ENCODE measurements at places on chromosomes 6 and 20. TPM values are rescaled to one million over a fixed set of nuclear protein-coding genes. Genes with fewer than 3 reads are reported as not detected.

DNA sequence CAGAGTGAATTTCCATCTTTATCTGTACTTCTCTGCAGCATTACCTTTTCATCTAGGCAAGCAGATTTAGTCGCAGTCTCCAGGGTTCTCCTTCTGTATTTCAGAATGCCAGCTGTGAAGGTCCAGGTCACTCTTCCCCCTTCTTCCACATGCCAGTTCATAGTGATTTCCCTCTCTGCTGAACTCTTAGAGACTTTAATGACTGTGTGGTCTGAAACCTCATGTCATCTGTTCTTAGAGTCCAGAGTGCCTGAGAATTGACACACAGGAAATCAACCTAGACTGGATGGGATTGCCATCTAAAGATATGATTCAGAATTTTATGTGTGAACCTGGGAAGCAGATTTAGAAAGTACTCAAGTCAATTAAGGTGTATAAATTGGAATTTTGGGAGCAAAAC is 248.1 kb downstream of the TPBG start:
- no peak for DNase-seq

DNA sequence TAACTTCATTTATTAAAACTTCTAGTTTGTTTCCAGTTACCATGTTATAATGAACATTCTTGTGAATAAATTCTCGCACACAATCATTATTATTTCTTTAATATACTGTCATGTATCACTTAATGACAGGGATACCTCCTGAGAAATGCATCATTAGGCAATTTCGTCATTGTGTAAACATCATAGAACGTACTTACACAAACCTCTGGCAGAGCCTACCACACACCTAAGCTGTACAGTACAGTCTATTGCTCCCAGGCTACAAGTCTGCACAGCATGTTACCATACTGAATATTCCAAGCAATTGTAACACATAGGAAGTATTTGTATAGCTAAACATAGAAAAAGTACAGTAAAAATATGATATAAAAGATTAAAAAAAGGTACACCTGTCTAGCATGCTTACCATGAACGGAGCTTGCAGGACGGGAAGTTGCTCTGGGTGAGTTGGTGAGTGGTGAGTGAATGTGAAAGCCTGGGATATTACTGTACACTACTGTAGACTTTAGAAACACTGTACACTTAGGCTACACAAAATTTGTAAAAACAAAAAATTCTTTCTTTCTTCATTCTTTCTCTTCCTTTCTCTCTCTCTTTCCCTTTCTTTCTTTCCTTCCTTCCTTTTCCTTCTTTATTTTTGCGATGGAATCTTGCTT is 268.2 kb upstream of the SOX4 start:
- no peak for DNase-seq

- no peak for DNase-seq
Measured at GRCh38 chr6:121479486-121480098, 44.1 kb downstream of the GJA1 start.

The SEL1L2 gene
- total RNA-seq = not detected

- DNase-seq = no peak
Measured at GRCh38 chr20:9442858-9443257, 71.5 kb upstream of the LAMP5 start.

The GNMT gene
- not detected for total RNA-seq

- no peak for DNase-seq
Measured at GRCh38 chr20:6606651-6607050, 160.8 kb upstream of the BMP2 start.
